ENCODE measurements at places on chromosomes 2 and 18. TPM values are rescaled to one million over a fixed set of nuclear protein-coding genes. Genes with fewer than 3 reads are reported as not detected.

Gene ABCA12
- total RNA-seq: 0.22 TPM

Gene MARCHF4
- 27.7 TPM for total RNA-seq

Gene SERPINB11
- total RNA-seq: 0.17 TPM

Gene AQP12B
- not detected for total RNA-seq

Gene MAP3K19
- not detected for total RNA-seq

Gene NAT8
- total RNA-seq: not detected

Gene AGXT
- not detected for total RNA-seq

Gene SCRN3
- 14.4 TPM for total RNA-seq

Gene DIPK1C
- total RNA-seq: not detected

Gene ARHGAP28
- total RNA-seq: 0.03 TPM

Gene HOXD12
- total RNA-seq: not detected

Gene CYP1B1
- total RNA-seq: 6.4 TPM

Gene ACTG2
- total RNA-seq: not detected

Gene GPR39
- total RNA-seq: 9.0 TPM

Gene TET3
- 7.2 TPM for total RNA-seq

Gene CDCA7
- 48.9 TPM for total RNA-seq

Gene THSD7B
- total RNA-seq: not detected

Gene SLC16A14
- 1.6 TPM for total RNA-seq
